ENCODE measurements at places on chromosomes 2 and 18. TPM values are rescaled to one million over a fixed set of nuclear protein-coding genes. Genes with fewer than 3 reads are reported as not detected.

COLEC12 gene
- total RNA-seq, result 108 TPM

GPC1 gene
- total RNA-seq, result 23.2 TPM

GRCh38 chr2:223069988-223070387 is 18.0 kb downstream of the KCNE4 start:
- H3K36me3 ChIP-seq, result no peaks in the 10 kb centered on the region
- DNase-seq, result no peak
- H3K27ac ChIP-seq, result no peak overlapping the region
- no peaks in the 10 kb centered on the region for H3K4me1 ChIP-seq
- no peaks in the 10 kb centered on the region for H3K27me3 ChIP-seq

NPHP1 gene
- 15.1 TPM for total RNA-seq

ATP8B1 gene
- total RNA-seq, result 26.6 TPM

DNA sequence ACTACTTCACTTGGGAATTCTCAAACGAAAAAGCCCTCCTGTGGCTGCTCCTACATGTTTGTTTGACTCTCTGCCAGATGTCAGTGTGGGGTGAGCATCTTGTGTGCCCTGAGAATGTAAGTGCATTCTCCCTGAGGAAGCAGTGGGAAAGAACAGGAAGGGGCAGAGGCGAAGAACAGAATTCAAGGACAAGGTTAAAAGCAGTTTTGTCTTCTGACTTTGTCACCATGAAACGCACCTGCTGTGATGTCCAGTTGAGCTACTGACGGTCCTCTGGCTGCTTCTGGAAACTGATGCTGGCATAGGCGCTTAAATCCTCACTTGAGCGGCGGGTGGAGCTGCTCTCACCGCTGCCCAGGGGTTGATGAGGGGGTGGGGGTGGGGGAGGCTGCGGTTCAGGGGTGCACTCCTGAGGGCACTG is 4.9 kb downstream of the IRS1 start:
- peak; percentile 85 for DNase-seq
- no peaks in the 10 kb centered on the region for H3K36me3 ChIP-seq
- peak overlapping the region; percentile 74 for H3K27ac ChIP-seq

- no peak for DNase-seq
- no peaks in the 10 kb centered on the region for H3K27me3 ChIP-seq
- H3K4me1 ChIP-seq, result peaks cover 3% of the 10 kb centered on the region
Measured at GRCh38 chr2:126802316-126802715, 96.4 kb upstream of the TEX51 start.

DNA sequence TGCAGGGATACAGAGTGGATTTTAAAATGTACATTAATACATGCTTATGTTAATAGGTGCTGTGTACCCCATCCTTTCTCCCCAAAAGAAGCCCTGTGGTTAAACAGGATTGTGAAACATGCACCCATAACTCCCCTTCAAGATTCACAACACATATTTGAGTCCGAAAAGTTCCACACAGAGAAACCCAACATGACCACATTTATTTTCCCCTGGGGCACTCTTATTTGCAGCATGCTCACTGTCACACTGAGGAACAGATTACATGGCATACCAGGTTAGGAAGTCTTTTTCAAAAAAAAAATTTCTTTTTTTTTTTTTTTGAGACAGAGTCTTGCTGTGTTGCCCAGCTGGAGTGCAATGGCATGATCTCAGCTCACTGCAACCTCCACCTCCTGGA is 67.7 kb upstream of the COL5A2 start:
- DNase-seq, result no peak
- H3K36me3 ChIP-seq, result no peaks in the 10 kb centered on the region
- H3K4me1 ChIP-seq, result no peaks in the 10 kb centered on the region
- no peak overlapping the region for H3K4me3 ChIP-seq

DNA sequence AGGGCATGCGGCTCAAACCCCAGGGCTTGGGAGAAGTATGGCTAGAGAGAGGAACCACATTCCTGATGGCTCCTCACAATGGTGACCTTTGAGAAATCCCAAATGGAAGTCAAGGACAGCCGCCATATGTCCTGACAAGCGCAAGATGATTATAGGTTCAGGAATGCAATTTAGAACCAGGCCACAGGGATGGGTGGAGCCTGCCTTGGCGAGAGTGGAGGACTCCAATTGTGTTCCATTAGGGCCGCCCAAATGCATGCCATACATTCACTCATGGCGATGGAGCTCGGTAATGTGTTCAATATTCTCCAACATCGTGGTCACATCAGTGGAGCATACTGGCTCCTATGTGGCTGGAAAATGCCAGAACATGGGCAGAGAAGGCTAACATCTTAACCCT is 662.9 kb upstream of the ID2 start:
- no peak overlapping the region for H3K4me3 ChIP-seq
- DNase-seq, result no peak
- H3K36me3 ChIP-seq, result no peaks in the 10 kb centered on the region
- H3K27ac ChIP-seq, result no peak overlapping the region
- no peaks in the 10 kb centered on the region for H3K27me3 ChIP-seq

DNA sequence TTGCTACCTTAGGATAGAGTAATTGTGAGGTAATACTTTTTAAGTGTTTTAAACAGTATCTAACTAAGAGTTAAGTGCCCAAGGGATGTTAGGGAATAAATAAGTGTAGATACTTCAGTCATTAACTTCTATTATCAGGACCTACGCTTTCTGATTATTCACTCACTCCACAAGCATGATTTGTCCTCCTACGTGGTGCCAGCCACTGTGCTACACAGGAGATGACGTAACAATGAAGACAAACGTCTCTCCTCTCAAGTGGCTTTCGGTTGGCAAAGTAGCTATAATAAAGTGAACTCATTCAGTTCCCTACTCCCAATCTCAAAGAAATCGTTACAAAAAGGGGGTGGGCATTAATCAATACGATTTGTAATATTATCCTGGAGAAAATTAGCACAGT is 100.9 kb upstream of the SETBP1 start:
- no peaks in the 10 kb centered on the region for H3K27me3 ChIP-seq
- no peak overlapping the region for H3K27ac ChIP-seq
- H3K36me3 ChIP-seq, result no peaks in the 10 kb centered on the region
- H3K4me1 ChIP-seq, result no peaks in the 10 kb centered on the region
- no peak for DNase-seq
- H3K4me3 ChIP-seq, result no peak overlapping the region

DNA sequence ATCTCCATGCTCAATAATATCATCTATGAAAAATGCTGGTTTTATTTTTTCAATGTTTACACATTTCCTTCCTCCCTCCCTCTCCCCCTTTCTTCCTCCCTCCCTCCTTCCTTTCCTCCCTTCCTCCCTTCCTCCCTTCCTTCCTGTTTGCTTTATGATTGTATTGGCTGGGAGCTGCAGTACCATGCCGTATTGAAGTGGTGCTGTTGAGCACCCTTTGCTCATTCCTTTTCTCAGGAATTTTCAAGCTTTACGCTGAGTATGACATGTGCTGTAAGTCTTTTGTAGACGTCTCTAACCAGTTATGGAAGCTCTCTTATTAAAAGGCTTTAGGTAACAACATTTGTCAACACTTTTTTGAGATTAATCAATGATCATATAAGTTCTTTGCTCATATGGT is 100.4 kb downstream of the SNTG2 start:
- no peaks in the 10 kb centered on the region for H3K27me3 ChIP-seq
- DNase-seq, result no peak
- H3K27ac ChIP-seq, result no peak overlapping the region
- H3K4me3 ChIP-seq, result no peak overlapping the region
- no peaks in the 10 kb centered on the region for H3K36me3 ChIP-seq
- H3K4me1 ChIP-seq, result no peaks in the 10 kb centered on the region

UGT1A4 gene
- 0.21 TPM for total RNA-seq

GRCh38 chr2:8260213-8260612 is 421.6 kb upstream of the ID2 start:
- H3K4me3 ChIP-seq, result no peak overlapping the region
- no peak for DNase-seq
- no peaks in the 10 kb centered on the region for H3K4me1 ChIP-seq
- no peak overlapping the region for H3K27ac ChIP-seq

ICA1L gene
- total RNA-seq, result 21.2 TPM

PLA2R1 gene
- total RNA-seq, result 13.5 TPM

ALKAL2 gene
- total RNA-seq, result 20.7 TPM

DNA sequence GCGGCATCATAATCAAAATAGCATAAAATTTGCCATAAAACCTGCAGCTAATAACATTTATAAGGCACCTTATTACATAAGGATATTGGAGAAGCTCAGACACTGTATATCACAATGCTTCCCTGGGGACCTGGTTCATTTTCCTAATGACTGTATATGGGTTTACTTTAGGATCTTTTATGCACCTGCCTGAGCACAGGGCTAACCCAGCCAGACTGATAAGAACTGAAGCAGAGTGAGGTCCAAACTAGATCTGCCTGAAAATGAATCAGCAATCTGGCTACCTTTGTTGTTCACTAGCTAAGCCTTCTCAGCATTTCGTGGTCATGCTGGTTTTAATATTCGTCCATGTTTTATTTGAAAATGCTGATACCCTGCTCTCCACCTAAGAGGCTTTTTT is 1922.3 kb upstream of the CELF4 start:
- DNase-seq, result no peak
- H3K27ac ChIP-seq, result no peak overlapping the region
- H3K4me3 ChIP-seq, result no peak overlapping the region
- H3K27me3 ChIP-seq, result no peaks in the 10 kb centered on the region
- H3K4me1 ChIP-seq, result peaks cover 6% of the 10 kb centered on the region

GRCh38 chr2:9821805-9822445 is 21.3 kb upstream of the TAF1B start:
- H3K4me3 ChIP-seq, result no peak overlapping the region
- H3K4me1 ChIP-seq, result no peaks in the 10 kb centered on the region
- H3K27ac ChIP-seq, result no peak overlapping the region
- no peak for DNase-seq
- H3K27me3 ChIP-seq, result no peaks in the 10 kb centered on the region
- H3K36me3 ChIP-seq, result no peaks in the 10 kb centered on the region

CPO gene
- not detected for total RNA-seq

DNA sequence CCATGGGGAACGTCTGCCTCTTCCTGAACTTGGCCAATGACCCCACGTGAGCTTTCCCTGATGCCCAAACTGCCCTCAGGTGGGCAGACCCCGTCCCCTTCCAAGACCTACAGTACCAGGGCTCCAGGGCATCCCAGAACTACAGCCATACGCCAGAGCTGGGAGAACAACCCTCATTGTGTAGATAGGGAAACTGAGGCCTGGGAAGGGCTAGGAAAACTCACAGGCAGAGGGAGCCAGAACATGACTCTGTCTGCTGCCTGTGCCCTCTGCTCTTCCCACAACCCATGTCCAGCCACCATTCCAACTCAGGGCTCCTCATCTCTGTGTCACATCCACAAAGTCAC is 16.8 kb upstream of the ANKRD53 start:
- H3K4me1 ChIP-seq, result no peaks in the 10 kb centered on the region
- H3K27ac ChIP-seq, result no peak overlapping the region
- H3K36me3 ChIP-seq, result no peaks in the 10 kb centered on the region
- DNase-seq, result no peak
- H3K4me3 ChIP-seq, result no peak overlapping the region

CASP10 gene
- total RNA-seq, result 24.3 TPM

GRCh38 chr2:193518041-193518817 is 1323.5 kb upstream of the TMEFF2 start:
- no peaks in the 10 kb centered on the region for H3K4me1 ChIP-seq
- no peak overlapping the region for H3K27ac ChIP-seq
- no peaks in the 10 kb centered on the region for H3K36me3 ChIP-seq

ANKRD44 gene
- 32.4 TPM for total RNA-seq

HOXD10 gene
- 0.54 TPM for total RNA-seq

- no peak overlapping the region for H3K4me3 ChIP-seq
- no peaks in the 10 kb centered on the region for H3K36me3 ChIP-seq
- DNase-seq, result no peak
Measured at GRCh38 chr2:75315436-75315835, 116.1 kb upstream of the TACR1 start.

GRCh38 chr2:229610872-229611271 is 103.5 kb downstream of the DNER start:
- no peaks in the 10 kb centered on the region for H3K4me1 ChIP-seq
- no peak overlapping the region for H3K27ac ChIP-seq

- H3K36me3 ChIP-seq, result peaks cover 1% of the 10 kb centered on the region
- no peak overlapping the region for H3K27ac ChIP-seq
- no peak overlapping the region for H3K4me3 ChIP-seq
- H3K27me3 ChIP-seq, result no peaks in the 10 kb centered on the region
Measured at GRCh38 chr18:36064027-36064808, 3.1 kb downstream of the RPRD1A start.

GRCh38 chr2:27942612-27943547 is 52.4 kb downstream of the BABAM2 start:
- H3K4me1 ChIP-seq, result no peaks in the 10 kb centered on the region
- H3K27me3 ChIP-seq, result no peaks in the 10 kb centered on the region
- peaks cover 4% of the 10 kb centered on the region for H3K36me3 ChIP-seq
- DNase-seq, result no peak
- H3K4me3 ChIP-seq, result no peak overlapping the region

GDF7 gene
- total RNA-seq, result 0.54 TPM

SOX11 gene
- 0.06 TPM for total RNA-seq

GRCh38 chr2:34105006-34105767 is 506.1 kb upstream of the FAM98A start:
- H3K27ac ChIP-seq, result no peak overlapping the region
- no peaks in the 10 kb centered on the region for H3K4me1 ChIP-seq
- DNase-seq, result no peak
- no peaks in the 10 kb centered on the region for H3K27me3 ChIP-seq
- no peaks in the 10 kb centered on the region for H3K36me3 ChIP-seq

TM4SF20 gene
- not detected for total RNA-seq

LANCL1 gene
- 53.9 TPM for total RNA-seq

DNA sequence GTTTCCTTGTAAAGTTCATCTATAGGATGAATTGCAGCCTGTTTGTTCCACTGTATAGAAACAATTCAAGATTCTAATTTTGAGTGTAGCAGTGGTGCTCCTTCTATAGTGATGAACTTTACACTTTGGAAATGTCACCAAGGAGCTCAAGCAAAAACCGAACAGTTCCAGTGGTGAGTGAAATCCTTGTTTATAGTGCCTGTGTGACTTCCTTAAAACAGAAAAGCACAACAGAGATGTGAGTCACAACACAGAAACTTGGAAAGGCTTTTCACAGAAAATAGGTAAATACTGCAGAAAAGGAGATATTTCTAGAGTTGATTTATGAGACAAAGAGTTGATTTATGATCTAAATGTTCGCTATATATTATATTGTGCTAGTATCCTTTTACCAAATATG is 482.0 kb downstream of the PTPRM start:
- DNase-seq, result no peak
- H3K36me3 ChIP-seq, result no peaks in the 10 kb centered on the region
- peaks cover 3% of the 10 kb centered on the region for H3K4me1 ChIP-seq
- no peaks in the 10 kb centered on the region for H3K27me3 ChIP-seq
- H3K27ac ChIP-seq, result no peak overlapping the region

FN1 gene
- total RNA-seq, result 1,753 TPM

- no peaks in the 10 kb centered on the region for H3K36me3 ChIP-seq
- H3K4me1 ChIP-seq, result no peaks in the 10 kb centered on the region
- no peak overlapping the region for H3K4me3 ChIP-seq
Measured at GRCh38 chr2:150695451-150696135, 208.1 kb upstream of the RND3 start.

GRCh38 chr2:55403256-55403998 is 16.2 kb downstream of the CCDC88A start:
- H3K36me3 ChIP-seq, result peaks cover 4% of the 10 kb centered on the region
- no peak overlapping the region for H3K4me3 ChIP-seq

GRCh38 chr2:135916207-135916606 is 40.0 kb upstream of the MCM6 start:
- H3K4me3 ChIP-seq, result no peak overlapping the region
- peaks cover 14% of the 10 kb centered on the region for H3K36me3 ChIP-seq
- DNase-seq, result peak; percentile 77
